ENCODE measurements at places on chromosomes 12 and 14.

DNA sequence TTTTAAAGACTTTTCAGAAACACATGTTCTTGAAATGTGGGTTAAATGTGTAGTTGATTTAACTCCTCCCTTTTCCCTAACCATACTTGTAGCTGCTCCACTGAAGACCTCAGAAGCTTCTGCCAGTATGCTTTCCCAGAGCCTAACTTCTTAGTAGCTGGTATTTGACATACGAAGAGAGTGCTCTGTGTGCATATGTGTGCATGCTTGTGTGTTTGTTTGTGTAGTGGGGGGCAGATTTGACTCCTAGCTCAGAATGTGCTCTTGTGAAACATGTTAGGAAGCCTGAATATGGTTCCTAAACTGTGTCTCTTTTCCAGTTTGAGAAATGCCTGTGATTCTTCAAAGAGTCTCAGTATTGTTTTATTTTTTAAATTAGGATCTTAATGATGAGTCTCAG lies 420.4 kb downstream of the PCNX1 start:
- no peak for DNase-seq

GRCh38 chr14:58985786-58986185 lies 202.7 kb upstream of the DAAM1 start:
- DNase-seq, result no peak

DNA sequence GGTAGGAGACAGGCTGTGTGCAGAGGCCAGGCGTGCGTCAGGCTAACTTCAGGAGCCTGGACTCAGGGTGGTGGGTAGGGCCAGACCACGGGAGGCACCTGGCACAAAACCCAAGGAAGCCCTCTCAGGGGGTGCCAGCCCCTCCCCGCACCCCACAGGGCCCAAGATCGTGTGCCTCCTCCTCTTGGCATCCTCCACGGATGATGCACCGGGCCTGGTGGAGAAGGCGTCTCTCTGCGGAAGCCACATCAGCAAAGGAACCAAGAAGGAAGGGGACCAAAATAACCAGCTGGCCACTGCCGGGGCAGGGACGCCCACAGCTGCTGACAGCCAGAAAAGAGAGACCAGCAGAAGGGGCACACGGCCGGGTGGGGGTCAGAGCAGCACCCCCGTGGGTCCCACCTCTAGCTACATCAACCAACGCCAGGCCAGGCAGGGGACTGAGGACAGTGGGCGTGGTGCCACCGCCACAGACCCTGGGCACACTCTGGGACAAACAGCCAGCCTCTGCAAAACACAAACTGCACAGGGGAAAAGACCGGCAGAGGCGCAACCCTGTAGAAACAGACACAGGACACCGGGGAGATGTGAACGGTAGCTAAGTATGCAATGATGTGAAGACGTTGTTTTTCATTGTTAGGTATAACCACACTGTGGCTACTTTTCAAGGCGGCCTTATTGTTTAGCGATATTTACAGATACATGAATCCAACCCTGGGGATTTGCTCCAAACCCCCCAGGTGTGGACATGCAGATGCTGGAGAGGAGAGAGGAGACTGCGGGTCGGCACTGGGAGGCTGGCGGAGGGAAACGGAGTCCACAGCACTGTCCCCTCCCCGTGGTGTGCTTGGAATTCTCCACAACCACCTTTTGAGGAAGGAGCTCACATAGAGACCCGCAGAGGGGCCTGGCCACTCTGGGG lies 26.1 kb upstream of the C14orf180 start:
- DNase-seq, result no peak

- no peak for DNase-seq
Observed at GRCh38 chr12:128318341-128318740, 51.4 kb downstream of the TMEM132C start.

GRCh38 chr12:1083889-1084262 lies 92.9 kb downstream of the ERC1 start:
- peak; percentile 43 for DNase-seq

- no peak for DNase-seq
Observed at GRCh38 chr14:31411218-31411727, 9.1 kb downstream of the HEATR5A start.

GRCh38 chr14:51365241-51365965 lies 125.4 kb downstream of the TMX1 start:
- no peak for DNase-seq

DNA sequence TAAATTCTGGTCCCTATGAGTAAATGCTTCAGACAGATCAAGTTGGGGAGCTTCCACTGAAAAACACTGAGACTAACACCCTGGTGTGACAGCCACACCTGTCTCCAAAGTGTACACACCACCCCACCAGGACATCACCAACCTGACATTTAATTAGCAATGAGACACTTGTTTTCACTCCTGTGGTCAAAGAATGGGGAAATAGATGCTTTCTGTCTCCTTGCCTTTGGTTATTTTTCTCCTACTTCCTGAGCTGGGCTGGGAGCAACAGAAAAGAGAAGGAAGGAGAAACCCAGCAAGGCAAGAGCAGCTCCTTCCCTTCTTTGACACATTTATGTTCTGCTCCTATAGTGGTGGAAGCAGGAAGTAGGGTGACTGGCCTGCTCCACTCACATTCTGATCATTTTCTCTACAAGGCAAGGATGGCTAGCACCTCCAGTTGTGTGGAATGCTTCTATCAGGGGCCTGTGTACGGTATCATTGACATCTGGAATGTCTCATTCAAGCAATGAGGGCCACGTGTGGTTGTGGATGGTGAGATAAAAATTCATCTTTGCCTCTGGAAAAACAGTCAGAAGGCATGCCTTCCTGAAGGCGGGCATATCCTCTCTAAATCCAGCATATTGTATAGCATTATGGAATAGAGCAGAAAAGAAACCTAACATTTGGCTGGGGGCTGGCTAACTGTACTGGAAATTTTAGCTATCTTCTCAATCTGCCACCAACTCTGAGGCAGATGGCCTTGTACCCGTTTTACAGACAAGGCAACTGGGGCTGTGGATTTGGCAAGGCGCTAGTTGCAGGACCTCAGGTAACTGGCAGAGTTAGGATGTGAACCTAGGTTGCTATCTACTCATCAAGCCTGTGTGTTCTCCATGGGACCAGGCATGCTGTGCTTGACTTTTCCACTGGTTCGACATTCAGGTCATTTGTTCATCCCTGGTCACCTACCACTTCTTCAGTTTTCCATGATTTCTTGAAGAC lies 24.8 kb upstream of the LGALS3 start:
- no peak for DNase-seq

- DNase-seq, result no peak
Observed at GRCh38 chr12:105109465-105110212, 2.1 kb downstream of the WASHC4 start.

DNA sequence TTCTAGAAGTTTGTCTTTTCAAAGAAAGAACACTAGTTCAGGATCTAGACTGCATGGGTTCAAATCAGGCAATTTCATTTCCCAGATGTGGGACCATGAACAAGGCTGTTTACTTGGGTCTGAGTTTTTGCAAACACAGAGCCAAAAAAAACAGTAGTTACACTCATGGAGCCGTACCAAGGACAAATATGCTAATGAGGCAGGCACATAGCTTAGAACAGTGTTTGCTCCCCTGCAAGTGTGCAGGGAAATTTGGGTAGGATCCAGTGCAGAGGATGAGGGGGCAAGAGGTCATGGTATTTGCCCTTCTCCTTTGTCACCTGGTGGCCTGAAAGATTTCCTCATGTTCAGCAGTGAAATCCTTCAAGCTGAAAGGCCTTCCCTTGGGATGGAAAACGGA lies 860.4 kb downstream of the VRK1 start:
- no peak for DNase-seq

GRCh38 chr12:78918268-78918667 lies 53.7 kb downstream of the SYT1 start:
- DNase-seq, result peak; percentile 3

DNA sequence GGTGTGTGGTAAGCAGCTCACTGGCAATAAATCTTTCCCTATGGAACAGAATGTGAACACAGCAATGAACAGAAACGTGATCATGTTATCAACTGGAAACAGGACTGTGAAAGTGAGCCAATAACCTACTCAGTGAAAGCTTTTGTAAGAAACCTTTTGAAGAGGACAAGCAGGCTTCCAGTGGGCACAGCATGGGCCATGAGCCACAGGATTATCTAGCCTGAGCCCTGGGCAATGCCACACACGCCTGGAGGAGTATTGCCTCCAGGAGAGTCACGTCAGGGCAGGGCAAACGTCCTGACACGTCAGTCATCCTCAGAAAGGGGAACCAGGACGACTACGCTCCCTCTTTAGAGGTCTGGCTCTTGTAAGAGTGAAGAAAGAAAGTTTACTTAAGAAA lies 32.3 kb downstream of the NRDE2 start:
- DNase-seq, result no peak

- DNase-seq, result no peak
Observed at GRCh38 chr12:113439301-113439597, 17.1 kb downstream of the SDSL start.

- DNase-seq, result no peak
Observed at GRCh38 chr12:95671265-95671664, 119.3 kb downstream of the NTN4 start.
